MG63 (cell line): ENCODE measurements at places on chromosomes 11 and 22. TPM values are rescaled to one million over a fixed set of nuclear protein-coding genes. Genes with fewer than 3 reads are reported as not detected.

- DNase-seq: no peak
Measured at GRCh38 chr11:12737024-12737423, 62.8 kb downstream of the TEAD1 start.

DNA sequence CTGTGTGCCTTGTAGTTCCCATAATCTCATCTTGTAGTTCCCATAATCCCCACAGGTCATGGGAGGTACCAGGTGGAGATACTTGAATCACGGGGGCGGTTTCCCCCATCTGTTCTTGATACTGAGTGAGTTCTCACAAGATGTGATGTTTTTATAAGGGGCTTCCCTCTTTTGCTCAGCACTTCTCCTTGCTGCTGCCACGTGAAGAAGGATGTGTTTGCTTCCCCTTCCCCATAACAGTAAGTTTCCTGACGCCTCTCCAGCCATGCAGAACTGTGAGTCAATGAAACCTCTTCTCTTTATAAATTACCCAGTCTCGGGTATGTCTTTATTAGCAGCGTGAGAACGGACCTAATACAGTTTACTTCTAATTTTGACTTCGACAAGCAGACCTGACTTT, 14.0 kb upstream of the SMIM38 start:
- no peak for DNase-seq

DNA sequence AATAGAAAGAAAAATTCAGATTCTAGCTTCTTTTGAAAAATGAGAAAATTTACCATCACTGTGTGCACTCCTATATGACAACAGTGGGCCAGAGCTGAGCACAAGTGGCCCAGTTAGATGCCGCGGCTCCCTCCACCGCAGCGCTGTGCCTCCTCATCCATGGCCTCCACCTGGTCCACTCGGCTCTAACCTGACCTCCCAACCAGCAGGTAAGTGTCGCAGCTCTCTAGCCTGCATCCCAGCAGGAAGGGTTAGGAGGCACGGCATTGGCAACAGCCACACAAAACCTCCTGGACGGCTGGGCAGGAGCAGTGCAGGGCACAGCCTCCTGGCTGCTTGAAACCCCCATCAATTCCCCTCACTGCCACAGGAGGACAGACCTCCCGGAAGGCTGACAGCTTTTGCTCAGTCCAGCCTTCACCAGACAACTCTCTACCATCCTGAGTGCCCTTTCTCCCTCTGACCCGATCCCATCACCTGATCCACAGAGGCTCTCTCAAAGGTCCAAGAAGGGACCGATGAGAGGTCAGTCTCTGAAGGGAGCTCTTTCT, 76.1 kb downstream of the RPL27A start:
- DNase-seq: no peak

DNA sequence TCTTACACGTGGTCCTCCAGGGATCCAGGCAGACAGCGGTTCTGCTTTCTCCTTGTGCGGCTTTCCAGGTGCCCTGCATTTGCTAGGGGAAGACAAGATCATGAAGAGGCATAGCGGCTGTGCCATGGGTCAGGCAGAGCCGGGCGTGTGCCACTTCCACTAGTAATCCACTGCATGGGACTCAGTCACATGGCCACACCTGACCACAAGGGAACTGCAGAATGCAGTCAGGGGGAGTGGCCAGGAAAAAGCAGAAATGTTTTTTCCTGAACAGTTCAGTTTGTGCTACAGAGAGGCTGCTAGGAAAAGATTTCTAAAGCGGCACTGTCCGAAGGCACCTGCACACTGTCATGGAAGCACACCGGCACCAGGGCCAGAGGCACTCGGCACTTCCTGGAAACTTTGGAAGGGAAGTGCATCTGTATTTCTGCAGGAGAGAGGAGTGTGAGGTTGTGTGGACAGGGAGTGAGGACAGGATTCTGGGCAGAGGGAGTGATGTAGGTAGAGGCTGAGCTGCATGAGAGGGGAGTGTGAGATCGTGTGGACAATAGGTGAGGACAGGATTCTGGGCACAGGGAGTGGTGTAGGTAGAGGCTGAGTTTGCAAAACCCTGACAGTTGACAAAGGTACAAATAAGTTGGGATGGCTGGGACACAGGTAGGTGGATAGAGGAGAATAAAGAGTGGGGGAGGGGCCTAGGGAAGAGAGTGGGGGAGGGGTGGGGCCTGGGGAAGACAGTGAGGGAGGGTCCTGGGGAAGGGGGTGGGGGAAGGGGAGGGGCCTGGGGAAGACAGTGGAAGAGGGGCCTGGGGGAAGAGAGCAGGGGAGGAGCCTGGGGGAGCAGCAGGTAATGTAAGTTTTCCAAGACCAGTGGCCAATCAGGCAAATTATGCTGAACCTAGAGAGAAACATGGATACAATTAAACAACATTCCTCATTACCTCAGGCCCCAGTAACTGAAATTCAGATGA, 1436.3 kb downstream of the TBC1D22A start:
- DNase-seq: no peak

- no peak for DNase-seq
Measured at GRCh38 chr11:48180627-48181026, 36.0 kb upstream of the OR4B1 start.

- no peak for DNase-seq
Measured at GRCh38 chr11:38839071-38839470, 2241.0 kb upstream of the RAG2 start.

- DNase-seq: no peak
Measured at GRCh38 chr11:112902361-112903011, 58.7 kb upstream of the NCAM1 start.

DNA sequence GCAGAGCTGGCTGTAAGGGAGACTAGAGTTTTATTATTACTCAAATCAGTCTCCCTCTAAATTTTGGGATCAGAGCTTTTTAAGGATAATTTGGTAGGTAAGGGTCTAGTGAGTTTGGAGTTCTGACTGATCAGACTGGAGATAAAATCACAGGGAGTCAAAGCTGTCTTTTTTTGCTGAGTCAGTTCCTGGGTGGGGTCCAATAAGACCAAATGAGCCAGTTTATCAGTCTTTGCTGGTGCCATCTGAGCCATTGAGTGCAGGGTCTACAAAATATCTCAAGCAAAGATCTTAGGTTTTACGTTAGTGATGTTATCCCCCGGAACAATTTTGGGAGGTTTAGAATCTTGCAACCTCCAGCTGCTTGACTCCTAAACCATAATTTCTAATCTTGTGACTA, 935.1 kb upstream of the RAG2 start:
- no peak for DNase-seq

- DNase-seq: no peak
Measured at GRCh38 chr11:47359586-47359985, 7.1 kb upstream of the MYBPC3 start.

ELFN2 gene
- total RNA-seq: 0.07 TPM in 1 of 2 replicates, not detected in the other

OR52M1 gene
- total RNA-seq: not detected in 2 replicates

CFAP300 gene
- total RNA-seq: 1.3 and 6.4 TPM in 2 replicates

OR4D5 gene
- total RNA-seq: not detected in 2 replicates

ZNHIT2 gene
- 12.0 and 14.4 TPM in 2 replicates for total RNA-seq

EHF gene
- total RNA-seq: 1.2 and 6.0 TPM in 2 replicates
